ENCODE measurements at places on chromosomes 3 and 15. TPM values are rescaled to one million over a fixed set of nuclear protein-coding genes. Genes with fewer than 3 reads are reported as not detected.
A peak's percentile ranks its signal among the peaks of the same experiment; 100 is the strongest.

Gene COL7A1
- 0.56 TPM for total RNA-seq

Gene POLG
- 134 TPM for total RNA-seq

Gene FEZF2
- not detected for total RNA-seq

Gene CDHR4
- total RNA-seq = not detected

Gene NME9
- not detected for total RNA-seq

Gene CLDN16
- not detected for total RNA-seq

Gene SPINK8
- not detected for total RNA-seq

Gene SLC24A1
- total RNA-seq = 5.5 TPM

Gene ZNF501
- 1.4 TPM for total RNA-seq

Gene HYKK
- total RNA-seq = 1.6 TPM

Gene ARPP19
- total RNA-seq = 191 TPM

GRCh38 chr15:38229705-38230310, 22.8 kb upstream of the SPRED1 start:
- no peak for DNase-seq

- DNase-seq = no peak
Measured at GRCh38 chr3:150494411-150494977, 51.8 kb downstream of the SERP1 start.

- no peak for DNase-seq
Measured at GRCh38 chr3:126606001-126606400, 47.3 kb upstream of the C3orf22 start.

- peak; percentile 81 for DNase-seq
Measured at GRCh38 chr3:141243271-141243707, 11.7 kb downstream of the PXYLP1 start.

- no peak for DNase-seq
Measured at GRCh38 chr3:128369881-128370642, 96.6 kb downstream of the DNAJB8 start.

DNA sequence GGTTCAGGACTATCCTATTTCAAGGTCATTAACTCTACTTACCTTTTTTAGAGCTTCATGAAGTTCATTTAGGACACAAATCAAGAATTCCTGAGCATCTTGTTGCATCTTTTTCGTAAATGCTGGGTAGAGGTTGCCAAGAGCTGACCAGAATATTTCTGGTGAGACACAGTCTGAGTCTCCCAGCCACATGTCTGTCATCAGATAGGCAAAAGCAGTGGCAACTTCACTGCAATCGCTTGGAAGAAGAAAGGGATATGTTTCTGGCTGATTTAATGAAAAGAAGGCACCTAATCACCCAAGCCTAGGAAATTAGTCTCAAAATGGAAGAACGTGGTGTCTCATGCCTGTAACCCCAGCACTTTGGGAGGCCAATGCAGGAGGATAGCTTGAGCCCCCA, 2.9 kb downstream of the USP50 start:
- DNase-seq = no peak

DNA sequence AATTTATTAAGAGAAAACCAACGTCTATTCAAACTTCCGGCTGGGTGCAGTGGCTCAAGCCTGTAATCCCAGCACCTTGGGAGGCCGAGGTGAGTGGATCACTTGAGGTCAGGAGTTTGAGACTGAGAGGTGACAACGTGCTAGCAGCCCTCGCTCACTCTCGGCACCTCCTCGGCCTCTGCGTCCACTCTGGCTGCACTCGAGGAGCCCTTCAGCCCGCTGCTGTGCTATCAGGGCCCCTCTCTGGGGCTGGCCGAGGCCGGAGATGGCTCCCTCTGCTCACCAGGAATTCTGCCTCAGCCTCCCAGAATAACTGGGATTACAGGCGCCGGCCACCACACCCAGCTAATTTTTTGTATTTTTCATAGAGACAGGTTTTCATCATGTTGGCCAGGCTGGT, 58.7 kb downstream of the USF3 start:
- peak; percentile 42 for DNase-seq

DNA sequence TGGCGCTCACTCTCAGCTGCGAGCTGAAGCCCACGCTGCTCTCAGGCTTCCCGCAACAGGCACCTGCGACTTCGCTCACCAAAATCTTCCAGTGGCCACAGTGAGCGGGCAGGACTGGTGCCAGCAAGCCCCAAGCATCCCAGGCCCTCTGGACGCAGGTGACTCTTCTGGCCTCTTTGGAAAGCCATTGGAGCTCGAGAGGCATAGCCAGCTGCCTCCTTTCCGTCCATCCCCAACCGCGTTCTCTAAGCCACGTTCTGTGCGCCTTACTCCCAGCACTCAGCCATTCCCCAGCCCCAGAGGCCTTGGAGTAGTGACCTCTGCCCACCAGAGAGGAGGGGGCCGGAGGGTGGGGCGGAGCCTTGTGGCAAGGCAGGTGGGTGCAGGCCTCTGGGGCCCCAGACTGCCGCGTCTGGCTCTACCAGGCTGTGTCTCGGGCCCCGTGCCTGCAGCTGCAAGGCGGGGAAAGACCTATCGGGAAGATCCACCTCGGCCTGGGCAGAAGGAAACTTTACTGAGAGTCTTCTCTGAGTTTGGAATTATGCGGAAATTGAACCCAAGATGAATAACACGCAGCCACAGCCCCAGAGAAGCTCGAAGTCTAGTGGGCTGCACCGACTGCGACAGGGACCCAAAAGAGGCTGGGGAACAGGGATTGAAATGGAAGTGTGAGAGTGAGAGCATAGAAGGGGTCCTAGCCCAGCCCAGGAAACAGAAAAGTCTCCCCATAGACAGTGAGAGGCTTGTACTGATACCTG, 3.6 kb upstream of the SOX14 start:
- no peak for DNase-seq

- no peak for DNase-seq
Measured at GRCh38 chr15:71603379-71603778, 207.0 kb upstream of the NR2E3 start.

DNA sequence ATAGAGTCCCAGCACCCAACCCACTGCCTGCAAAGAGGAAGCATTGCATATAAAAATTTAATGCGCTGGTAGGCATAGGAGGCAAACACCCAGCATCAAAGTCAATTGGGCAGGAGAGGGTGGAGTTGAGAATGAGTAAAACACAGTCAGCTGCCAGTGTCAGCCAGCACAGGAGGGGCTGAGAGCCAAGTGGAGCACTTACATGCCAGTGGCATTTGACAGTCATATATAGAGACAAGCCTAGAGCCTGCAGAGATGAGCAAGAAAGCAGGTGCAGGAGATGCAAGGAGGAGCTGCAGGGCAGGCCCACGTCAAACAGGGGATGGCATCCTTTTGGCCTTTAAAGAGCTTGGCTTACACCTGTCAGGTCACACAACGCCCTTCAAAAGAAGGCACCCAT, 27.6 kb upstream of the ZFAND6 start:
- DNase-seq = peak; percentile 62

DNA sequence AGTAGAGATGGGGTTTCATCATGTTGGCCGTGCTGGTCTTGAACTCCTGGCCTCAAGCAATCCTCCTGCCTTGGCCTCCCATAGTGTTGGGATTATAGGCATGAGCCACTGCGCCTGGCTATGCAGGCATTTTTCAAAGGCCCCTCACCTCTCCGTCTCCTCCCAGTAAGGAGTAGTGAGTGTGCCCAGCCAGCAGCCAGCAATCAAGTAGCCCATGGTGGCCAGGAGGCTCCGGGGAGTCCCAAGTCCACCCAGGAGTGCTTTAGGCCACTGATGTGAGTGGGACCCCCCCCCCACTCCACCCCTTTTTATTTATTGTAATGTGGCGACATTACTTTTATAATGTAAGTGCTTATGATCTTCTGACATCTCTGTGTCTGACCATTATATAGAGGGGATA, 8.1 kb downstream of the ISG20 start:
- no peak for DNase-seq

GRCh38 chr3:146189519-146190173, 28.7 kb upstream of the PLOD2 start:
- peak; percentile 73 for DNase-seq

DNA sequence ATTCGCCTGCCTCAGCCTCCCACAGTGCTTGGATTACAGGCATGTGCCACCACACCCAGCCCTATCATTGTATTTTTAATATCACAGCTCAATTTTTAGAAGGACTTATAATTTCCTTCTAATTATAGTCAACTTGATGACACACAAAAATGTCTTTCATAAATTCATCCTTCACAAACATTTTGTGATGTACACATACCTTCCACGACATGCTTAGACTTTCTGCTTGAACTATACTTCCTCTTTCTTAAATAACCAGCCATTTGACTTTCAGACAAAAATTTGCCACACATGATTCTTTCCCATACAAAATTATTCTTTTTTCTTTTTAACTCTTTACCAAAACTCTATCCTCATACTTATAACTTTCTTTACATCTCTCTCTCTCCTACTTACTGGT, 48.4 kb upstream of the CCK start:
- no peak for DNase-seq

- DNase-seq = no peak
Measured at GRCh38 chr3:123803521-123803920, 80.6 kb downstream of the MYLK start.

- no peak for DNase-seq
Measured at GRCh38 chr3:8492744-8493511, 8.7 kb upstream of the LMCD1 start.

DNA sequence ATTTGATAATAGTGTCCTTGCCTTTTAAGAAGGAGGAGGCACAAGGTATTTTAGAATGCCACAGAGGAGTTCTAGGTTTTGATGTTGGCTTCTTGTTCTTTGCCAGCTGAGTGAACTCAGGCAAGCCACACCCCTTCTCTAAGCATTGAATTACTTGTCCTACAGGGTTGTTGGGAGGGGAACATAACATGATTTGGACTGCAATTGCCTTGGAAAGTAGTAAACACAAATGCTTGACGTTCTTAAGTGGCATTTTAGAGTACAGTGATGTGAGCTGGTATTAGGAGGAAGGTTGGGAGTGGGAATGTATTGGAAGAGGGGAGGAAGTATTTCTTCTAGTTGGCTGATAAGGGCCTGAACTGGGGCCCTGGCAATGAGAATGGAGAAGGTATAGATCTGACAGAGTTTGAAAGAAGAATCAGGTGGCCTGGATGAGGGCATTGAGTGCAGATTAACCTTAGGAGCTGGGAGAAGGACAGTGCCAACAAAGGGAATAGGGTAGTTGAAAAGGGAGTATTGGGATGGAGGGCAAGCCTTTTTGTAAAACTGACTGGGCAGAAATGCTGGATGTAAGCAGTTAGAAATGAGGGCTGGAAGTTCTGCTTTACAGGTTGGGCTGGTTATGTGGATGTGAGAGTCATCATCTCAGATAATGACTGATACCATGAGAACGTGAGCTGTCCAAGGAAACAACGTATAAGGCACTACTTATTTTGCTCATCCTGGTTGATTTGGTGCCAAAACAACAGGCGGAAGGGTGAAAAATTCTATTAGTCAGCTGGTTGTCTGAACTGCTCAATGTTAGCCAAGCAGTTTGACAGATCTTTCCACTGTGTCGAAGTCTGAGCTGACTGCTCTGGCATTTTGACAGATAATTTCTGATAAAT, 16.7 kb downstream of the KAT2B start:
- peak; percentile 62 for DNase-seq

DNA sequence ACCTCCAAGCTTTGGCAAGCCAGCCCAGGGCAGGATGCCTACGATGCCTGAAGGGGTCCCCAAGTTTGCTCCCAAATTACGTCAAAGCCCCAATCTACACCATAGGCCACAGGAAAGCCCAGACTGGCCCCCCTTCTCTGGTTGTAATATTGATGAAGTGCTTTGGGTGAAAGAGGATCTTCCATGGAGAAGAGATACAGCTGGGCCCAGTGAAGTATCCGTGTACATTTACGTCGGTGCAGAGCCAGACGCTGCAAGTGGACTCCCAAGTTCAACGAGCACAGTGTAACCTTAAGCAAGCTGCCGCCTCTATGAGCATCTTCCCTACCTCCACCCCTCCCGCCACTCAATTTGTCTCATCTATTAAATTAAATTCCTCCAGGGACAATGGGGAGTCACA, 100.1 kb upstream of the TPM1 start:
- no peak for DNase-seq

DNA sequence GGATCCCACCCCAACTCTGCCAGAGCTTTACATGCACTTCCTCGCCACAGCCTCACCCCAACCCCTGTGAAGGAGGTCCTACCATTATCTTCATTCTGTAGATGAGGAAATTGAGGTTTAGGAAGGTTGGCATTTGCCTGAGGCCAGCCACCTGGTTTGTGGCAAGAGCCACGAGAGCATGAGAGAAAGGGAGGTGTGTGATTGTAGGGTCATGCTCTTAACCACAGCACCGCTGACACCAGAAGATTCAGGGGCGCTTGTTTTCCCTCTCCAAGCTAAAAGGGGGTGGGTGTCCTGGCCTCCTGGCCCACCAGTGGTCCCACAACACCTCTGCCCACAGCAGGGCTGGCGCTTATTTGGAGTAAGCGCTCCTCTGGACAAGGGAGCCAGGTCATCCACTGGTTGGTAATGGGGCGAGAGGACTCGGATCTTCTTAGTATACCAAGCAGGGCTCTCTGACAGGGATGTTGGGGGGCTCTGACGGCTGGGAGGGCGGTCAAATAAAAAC, 691 bp downstream of the RHCG start:
- no peak for DNase-seq

GRCh38 chr15:59178151-59178695, 28.4 kb upstream of the LDHAL6B start:
- no peak for DNase-seq

GRCh38 chr3:194395778-194396538, 3.1 kb downstream of the GP5 start:
- DNase-seq = peak; percentile 92

GRCh38 chr15:100853676-100854440, 25.8 kb upstream of the ALDH1A3 start:
- DNase-seq = no peak

- DNase-seq = no peak
Measured at GRCh38 chr3:187871204-187871591, 125.9 kb upstream of the BCL6 start.

GRCh38 chr3:106139826-106140225, 271.0 kb upstream of the CBLB start:
- DNase-seq = no peak

- DNase-seq = peak; percentile 64
Measured at GRCh38 chr3:12194209-12194608, 35.5 kb upstream of the TIMP4 start.

GRCh38 chr15:50798684-50799083, 33.2 kb upstream of the SPPL2A start:
- no peak for DNase-seq

- DNase-seq = no peak
Measured at GRCh38 chr3:57852896-57853295, 96.8 kb downstream of the SLMAP start.

- no peak for DNase-seq
Measured at GRCh38 chr15:88690331-88690730, 51.5 kb downstream of the ISG20 start.

- DNase-seq = no peak
Measured at GRCh38 chr3:145087038-145087437, 1073.9 kb downstream of the PLOD2 start.

- DNase-seq = no peak
Measured at GRCh38 chr3:122255757-122256439, 69.2 kb upstream of the CSTA start.

- DNase-seq = peak; percentile 20
Measured at GRCh38 chr15:73629798-73630429, 3.3 kb downstream of the NPTN start.

GRCh38 chr3:49410066-49410845, 1.5 kb downstream of the RHOA start:
- peak; percentile 65 for DNase-seq

Data from activated CD4-positive, alpha-beta T cell treated with anti-CD3 and anti-CD28 coated beads, Interleukin-2, amount 10 ng/mL, durations not matched to agents 24 days and 14 days (primary cell).